ENCODE measurements at places on chromosomes 3 and 15.

GRCh38 chr15:56794165-56794552 is 60.9 kb upstream of the ZNF280D start:
- no peak for DNase-seq

- no peak for DNase-seq
Observed at GRCh38 chr15:60568914-60569391, 90.0 kb upstream of the ICE2 start.

DNA sequence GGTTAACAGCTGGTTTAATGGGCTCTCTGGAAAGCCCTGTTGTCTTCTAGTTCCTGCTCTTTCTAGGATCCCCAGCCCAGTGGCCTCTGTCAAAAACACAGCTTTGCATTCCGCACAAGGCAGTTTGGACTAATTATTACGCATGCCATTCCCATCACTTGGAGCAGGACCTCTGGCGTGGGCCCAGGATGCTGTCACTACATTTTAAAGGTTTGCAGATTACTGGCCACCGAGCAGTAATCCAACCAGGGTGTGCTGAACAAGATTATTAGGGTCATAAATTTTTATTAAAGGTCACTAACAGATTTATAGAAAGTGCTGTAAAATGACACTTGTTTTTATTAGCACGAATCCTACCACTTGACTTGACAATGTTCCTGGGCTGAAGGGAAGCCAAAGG is 143.6 kb upstream of the SLC6A11 start:
- no peak for DNase-seq

DNA sequence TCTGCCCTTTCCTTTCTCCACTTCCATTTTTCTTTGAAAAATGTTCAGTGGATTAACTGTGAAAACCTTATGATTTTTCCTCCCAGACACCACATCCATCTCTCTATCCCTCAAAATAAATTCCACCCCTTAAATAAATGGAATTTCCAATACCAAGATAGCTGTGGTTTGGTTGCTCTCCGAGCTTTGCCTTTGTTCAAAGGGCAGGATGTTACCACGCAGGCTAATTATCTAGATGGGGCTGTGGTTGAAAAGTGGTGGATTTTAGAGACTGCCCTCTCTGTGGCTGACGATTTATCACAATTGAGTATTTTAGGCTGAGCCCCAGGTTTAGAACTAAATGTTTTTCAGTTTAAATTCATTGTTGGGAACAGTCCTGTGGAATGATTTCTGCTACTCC is 36.9 kb upstream of the CMSS1 start:
- DNase-seq = no peak

GRCh38 chr3:86087160-86087871 is 903.6 kb downstream of the VGLL3 start:
- no peak for DNase-seq

GRCh38 chr3:128052595-128053351 is 536 bp downstream of the SEC61A1 start:
- DNase-seq = no peak

DNA sequence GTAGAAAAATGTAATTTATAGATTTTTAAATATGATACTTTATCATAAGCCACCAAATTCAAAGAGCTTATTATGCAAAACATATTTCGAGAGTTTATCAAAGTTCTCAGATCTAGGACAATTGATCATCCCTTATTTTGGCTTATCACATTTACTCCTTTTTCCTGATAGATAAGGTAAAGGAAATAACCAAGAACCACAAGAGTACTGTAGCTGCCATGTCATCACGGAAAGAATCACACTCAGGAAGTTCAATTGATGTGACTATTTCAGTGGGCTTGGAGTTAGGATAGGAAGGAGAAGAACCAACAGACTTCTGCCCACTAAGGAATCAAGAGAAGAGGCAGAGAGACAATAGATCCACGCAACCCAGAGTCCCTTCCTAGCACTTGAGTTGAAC is 142.7 kb upstream of the TMCO5A start:
- DNase-seq = no peak

- no peak for DNase-seq
Observed at GRCh38 chr3:101938262-101938847, 89.0 kb downstream of the NFKBIZ start.

DNA sequence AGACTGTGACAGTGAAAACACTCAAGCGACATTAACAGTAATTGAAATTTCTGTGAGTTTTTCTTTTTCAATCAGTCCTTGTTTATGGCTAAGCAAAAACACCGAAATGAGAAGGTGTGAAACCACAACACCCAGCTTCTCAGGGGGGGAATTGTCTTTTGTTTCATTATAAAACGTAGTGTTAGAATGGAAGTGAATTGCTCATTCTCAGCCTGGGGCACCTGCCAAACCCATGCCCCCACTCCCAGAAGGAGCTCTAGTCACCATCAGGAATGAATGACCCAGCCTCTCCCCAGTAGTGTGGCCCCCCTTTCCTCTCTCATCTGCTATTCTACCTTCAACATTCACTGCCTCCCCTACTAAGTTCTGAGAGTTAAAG is 185.8 kb upstream of the CFAP20DC start:
- no peak for DNase-seq

GRCh38 chr3:121651684-121652083 is 9.0 kb downstream of the HCLS1 start:
- DNase-seq = no peak

DNA sequence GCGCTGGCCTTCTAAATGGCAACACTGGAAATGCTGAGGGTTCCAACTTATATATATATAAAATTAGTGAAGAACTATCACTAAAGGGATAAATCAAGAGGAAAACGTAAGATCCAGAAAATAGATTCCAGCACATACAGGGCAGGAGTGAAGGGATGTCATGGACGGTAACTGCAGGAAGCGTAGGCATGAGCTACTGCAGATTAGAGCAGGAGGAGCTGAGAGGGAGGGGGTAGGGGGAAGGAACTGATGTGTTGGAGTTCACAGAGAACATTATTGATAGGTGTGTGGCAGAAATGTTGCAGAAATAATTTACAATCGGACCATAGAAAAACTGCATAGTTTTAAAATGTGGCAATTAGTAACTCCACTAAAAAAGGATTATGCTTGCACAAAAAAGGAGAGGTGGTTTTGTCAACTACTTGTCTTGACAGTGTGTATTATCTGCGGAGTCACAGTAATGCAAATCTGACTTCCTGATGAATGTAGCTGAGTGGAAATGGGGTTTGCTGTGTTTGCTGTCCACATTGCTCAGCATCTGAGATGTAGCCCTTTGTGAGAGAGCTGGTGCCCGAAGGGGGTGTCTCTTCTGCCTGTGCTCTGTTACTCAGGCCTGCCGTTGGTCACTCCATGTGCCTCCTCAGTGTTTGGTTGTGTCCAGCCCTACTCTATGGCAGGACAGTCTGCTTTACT is 61.2 kb downstream of the PAK2 start:
- no peak for DNase-seq

DNA sequence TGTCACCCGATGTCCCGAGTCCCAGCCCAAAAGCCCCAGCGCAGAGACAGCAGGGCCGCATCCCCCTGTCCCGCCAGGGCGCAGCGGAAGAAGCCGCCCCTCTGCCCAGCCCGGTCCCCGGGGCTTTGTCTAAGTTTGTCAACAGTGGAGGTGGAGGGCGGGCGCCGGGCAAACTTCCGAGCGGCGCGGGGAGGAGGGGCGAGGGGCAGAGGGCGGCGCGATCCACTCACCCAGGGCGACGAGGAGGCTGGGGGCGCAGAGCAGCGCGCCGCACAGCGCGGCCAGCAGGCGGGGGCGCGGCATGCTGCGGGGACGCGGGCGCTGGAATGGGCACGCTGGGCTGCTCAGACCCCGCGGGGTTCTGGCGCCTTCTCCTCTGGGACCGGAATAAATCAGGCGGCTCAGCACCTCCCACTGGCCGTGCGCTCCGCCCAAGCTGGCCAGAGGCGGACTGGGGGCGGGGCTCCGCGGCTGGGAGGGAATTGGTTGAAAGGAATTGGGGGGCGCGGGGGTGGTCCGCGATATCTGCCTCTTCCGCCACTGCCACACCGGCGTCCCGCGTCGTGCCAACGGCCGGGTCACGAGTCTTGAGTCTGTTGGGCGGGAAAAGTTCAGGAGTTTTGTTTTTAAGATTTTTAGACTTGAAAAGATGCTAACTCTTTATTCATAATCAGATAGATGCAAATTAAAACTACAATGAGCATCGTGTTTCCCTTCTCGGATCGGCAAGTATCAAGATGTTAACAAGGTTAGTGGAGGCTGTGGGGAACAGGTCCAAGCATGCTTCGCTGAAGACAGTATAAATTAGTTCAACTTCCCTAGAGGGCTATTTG is at the start of gene MFGE8:
Gene MFGE8 (minus strand): TSS at position 363 of the 833 bp plus-strand sequence. CDS start 60 bp downstream, at position 303.
- peak; percentile 58 for DNase-seq

GRCh38 chr15:51401872-51402517 is 60.5 kb downstream of the GLDN start:
- no peak for DNase-seq

DNA sequence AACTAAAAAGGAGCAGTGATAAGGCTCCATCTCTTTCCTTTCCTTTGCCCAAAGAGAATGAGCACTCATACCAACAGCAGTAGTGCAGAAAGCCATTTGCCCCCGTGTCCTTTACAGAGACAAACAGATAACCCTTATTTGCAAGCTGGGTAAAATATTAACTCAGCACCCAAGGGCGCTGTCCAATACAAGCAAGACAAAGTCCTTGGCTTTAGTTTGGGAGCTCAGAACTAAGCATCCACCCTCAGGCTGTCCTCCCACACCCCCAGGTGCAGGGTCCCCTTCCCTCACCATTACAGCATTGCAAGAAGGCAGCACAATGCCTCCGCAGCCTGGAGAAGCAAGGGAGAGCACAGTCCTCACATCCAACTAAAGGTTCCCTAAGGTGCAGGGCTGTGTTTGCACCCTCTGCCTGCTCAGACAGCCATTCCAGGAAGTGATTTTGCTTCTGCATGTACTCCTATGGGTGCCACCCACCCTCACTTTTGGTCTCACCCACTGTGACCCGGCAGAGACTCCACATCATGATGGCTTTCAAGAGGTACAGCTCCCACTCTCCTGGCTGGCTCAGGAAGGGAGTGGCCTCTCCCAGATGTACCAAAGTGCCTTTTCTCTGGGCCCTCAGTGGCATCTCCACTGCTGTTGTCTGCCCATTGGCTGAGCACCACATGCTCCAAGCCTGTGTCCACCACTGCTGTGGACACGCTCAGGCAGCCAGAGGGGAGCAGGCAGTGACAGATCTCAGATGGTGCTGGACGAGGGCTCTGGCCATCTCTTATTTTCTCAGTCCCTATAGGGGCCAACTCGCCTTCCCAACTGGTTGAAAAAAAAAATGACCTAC is 34.1 kb upstream of the HES1 start:
- no peak for DNase-seq

- DNase-seq = no peak
Observed at GRCh38 chr15:84681831-84682230, 23.8 kb upstream of the NMB start.

- DNase-seq = no peak
Observed at GRCh38 chr3:62615258-62615849, 242.0 kb upstream of the FEZF2 start.

GRCh38 chr15:77454951-77455350 is 34.3 kb downstream of the HMG20A start:
- no peak for DNase-seq

DNA sequence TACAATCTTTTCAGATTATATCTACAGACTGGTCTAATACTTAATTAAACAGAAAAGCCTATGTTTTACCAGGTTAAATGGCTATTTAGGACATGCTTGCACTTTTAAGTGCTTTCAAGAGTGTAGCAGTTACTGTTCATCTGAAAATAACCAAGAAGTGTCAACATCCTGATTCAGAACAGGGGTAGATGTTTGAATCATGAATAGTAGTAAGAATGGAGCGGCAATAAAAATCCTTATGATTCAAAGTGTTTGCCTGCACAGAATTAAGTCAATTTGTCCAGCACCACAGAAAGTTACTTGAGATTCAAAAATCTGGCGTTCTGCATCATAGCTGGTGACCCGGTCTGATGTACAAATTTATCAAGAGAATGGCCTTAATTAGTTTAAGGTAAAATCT is 48.3 kb downstream of the GREM1 start:
- DNase-seq = no peak

All from stimulated activated CD4-positive, alpha-beta T cell treated with anti-CD3 and anti-CD28 coated beads, Interleukin-15, amount 100 ng/mL, for 1 hour (primary cell).